ENCODE measurements at places on chromosomes 12 and 14. TPM values are rescaled to one million over a fixed set of nuclear protein-coding genes. Genes with fewer than 3 reads are reported as not detected.

DNA sequence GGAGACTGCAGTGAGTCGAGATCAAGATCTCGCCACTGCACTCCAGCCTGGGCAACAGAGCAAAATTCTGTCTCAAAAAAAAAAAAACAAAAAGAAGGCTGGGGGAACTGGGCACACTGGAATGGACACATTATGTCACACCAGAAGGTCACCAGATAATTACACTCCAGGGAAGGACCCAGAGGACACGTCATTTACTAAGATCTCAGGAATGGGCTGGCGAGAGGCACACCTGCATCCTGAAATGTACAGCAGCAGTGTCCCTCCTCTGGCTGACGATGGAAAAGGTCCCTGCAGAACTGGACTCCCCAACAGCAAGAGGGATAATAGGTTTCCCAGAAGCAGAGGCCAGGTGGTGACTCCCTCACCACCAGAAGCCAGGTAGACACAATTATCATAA is 243.5 kb downstream of the BCL11B start:
- no peak overlapping the region for H3K27ac ChIP-seq
- H3K27me3 ChIP-seq = no peaks in the 10 kb centered on the region
- no peak for DNase-seq
- H3K4me1 ChIP-seq = no peaks in the 10 kb centered on the region
- no peak overlapping the region for H3K4me3 ChIP-seq

Gene OR4E2
- total RNA-seq = not detected

DNA sequence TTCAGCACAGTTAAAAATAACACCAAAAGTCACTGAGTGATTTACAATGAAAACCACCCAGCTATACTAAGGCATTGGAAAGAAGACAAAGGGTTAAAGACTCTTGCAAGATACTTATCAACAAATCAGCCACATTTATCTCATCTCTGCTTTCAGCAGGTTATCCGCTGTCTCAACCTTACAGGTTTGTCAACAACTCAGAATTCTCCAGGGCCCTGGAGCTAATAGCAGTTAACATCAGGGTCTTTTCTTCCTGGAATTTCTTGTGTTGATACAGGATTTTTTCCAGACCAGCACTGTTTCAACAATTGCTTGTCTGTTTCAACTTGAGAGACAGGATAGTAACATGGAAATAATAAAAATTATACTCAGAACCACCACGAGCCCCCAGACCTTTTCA is 3.5 kb downstream of the PKP2 start:
- no peak for DNase-seq
- H3K27me3 ChIP-seq = peaks cover 26% of the 10 kb centered on the region
- H3K4me3 ChIP-seq = peak overlapping the region; percentile 82
- peaks cover 21% of the 10 kb centered on the region for H3K36me3 ChIP-seq

GRCh38 chr12:33253178-33253577 is 186.4 kb downstream of the SYT10 start:
- H3K27ac ChIP-seq = no peak overlapping the region
- H3K4me1 ChIP-seq = no peaks in the 10 kb centered on the region
- no peaks in the 10 kb centered on the region for H3K36me3 ChIP-seq
- H3K27me3 ChIP-seq = peaks cover 4% of the 10 kb centered on the region
- H3K4me3 ChIP-seq = no peak overlapping the region
- no peak for DNase-seq

Gene PRPH
- 7.3 TPM for total RNA-seq

DNA sequence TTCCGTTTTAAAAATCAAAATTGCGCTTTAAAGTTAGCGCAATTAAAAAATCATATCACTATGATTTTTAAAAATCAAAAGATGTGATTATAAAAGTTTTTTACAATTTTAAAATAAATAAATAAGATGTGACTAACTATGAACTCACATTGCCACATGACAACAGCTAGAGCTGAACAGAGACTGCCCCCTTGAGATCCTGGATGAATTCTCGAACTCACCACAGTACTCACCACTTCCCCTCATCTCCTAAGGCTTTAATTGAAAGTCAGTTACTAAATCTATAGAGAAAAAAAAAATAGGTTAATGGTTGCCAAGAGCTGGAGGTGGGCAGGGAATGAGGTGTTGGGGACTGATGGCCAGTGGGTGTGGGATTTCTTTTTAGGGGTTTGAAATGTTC is 384.2 kb downstream of the ZFP36L1 start:
- H3K4me1 ChIP-seq = peaks cover 36% of the 10 kb centered on the region
- H3K36me3 ChIP-seq = peaks cover 12% of the 10 kb centered on the region
- no peak for DNase-seq
- no peaks in the 10 kb centered on the region for H3K27me3 ChIP-seq
- H3K27ac ChIP-seq = no peak overlapping the region
- H3K4me3 ChIP-seq = no peak overlapping the region

- peak overlapping the region; percentile 67 for H3K4me3 ChIP-seq
- no peak overlapping the region for H3K27ac ChIP-seq
- peaks cover 46% of the 10 kb centered on the region for H3K27me3 ChIP-seq
- no peak for DNase-seq
Measured at GRCh38 chr14:73245480-73246325, 8.4 kb downstream of the PAPLN start.

DNA sequence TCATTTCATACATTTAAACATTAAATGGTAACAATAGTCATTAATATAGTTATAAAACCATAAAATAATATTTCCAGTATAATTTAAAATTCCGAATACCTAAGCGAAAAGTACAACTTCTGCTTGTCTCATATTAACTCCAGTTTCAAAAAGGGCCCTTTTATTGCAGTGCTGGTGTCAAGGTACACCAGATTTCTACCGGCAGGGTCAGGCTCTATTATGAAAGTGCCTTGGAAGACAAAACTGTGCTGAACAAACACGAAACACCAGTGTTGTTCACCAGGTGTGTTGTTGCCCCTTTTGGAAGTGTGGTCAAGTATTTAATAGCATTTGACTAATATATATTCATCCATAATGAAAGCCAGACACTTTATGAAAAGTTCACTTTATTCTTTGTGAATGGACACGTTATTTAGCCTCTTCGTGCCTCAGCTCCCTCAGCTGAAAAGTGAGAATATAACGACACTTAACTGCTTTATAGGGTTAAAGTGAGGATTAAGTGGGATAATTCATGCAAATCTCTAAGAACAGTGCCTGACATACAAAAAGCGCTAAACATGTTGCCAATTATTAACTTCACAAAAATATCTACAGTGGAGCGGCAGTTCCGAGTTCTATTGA is 20.3 kb upstream of the GNS start:
- DNase-seq = no peak
- H3K27ac ChIP-seq = no peak overlapping the region
- H3K4me3 ChIP-seq = peak overlapping the region; percentile 84

Gene MANSC4
- total RNA-seq = not detected

Data from type B pancreatic cell (in vitro differentiated cells).